ENCODE measurements at places on chromosomes 5 and 9.

DNA sequence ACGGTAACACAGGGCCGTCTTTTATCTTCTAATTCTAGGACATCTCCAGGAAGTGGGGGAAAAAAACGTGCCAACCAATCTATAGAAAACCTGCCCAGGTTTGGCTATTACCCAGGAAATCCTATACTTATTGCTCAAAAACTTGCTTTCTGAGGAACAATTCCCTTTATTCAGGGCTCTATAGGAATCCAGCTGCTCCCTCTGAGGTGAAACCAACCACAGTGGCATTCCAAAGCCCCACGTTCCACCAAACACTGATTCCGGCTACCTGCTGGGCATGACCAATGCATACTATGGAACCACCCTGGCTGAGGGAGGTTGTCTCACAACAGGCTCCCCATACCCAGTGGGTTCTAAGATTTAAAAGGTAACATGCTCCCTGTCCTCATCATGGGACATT, 57.6 kb downstream of the GLIS3 start:
- no peak for DNase-seq

DNA sequence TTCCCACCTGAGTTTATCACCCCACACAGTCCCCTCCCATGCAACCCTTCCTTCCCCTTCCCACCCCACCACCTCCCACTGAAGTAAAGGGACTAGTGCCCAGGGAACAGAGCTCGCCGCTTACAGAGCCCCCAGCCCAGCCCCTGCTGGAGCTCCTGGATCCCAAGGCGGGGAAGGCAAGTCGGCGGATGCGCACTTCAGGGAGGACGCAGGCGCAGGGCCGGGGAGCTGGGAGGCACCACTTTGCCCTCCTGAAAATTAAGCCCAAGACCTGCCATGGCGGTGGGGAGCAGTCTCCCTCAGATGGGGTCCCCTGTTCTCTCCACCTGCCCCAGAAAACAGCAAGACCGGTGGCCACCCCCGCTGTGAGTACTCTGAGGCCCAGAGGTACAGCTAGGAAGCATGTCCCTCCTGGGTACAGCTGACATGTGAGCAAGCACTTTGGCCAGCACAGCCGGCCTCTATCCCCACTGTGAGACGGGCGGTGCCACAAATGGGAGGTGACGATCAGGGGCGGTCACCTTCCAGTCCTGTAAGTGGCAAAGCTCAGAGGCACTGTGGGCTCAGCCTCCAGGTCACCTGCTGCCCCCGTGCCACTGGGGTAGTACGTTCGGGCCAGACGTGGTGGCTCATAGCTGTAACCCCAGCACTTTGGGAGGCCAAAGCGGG, 45.9 kb downstream of the COL23A1 start:
- DNase-seq: no peak

- DNase-seq: no peak
These were observed 136.2 kb upstream of the TRIM32 start for GRCh38 chr9:116550696-116551436.

- no peak for DNase-seq
These were observed 105.7 kb upstream of the ALDH1B1 start for GRCh38 chr9:38286766-38287165.

- DNase-seq: no peak
These were observed 7.0 kb downstream of the TRMT10B start for GRCh38 chr9:37760416-37761161.

GRCh38 chr9:127981559-127982121, 851 bp upstream of the EEIG1 start:
- no peak for DNase-seq

- DNase-seq: no peak
These were observed 182.7 kb downstream of the GNAQ start for GRCh38 chr9:77848897-77849296.

Measured in substantia nigra (tissue), 51 donors.